ENCODE measurements at places on chromosomes 5 and 9. TPM values are rescaled to one million over a fixed set of nuclear protein-coding genes. Genes with fewer than 3 reads are reported as not detected.

Gene C9orf50
- not detected for total RNA-seq

Gene PSAT1
- 98.9 TPM for total RNA-seq

Gene QRFP
- not detected for total RNA-seq

Gene DRD1
- total RNA-seq, result 0.18 TPM

Gene AKNA
- total RNA-seq, result 2.8 TPM

Gene TMEM252
- not detected for total RNA-seq

Gene ALG2
- 33.9 TPM for total RNA-seq

Gene SCGB3A1
- total RNA-seq, result not detected

- DNase-seq, result no peak
These were observed 151.9 kb downstream of the INSYN2B start for GRCh38 chr5:169828385-169828784.

DNA sequence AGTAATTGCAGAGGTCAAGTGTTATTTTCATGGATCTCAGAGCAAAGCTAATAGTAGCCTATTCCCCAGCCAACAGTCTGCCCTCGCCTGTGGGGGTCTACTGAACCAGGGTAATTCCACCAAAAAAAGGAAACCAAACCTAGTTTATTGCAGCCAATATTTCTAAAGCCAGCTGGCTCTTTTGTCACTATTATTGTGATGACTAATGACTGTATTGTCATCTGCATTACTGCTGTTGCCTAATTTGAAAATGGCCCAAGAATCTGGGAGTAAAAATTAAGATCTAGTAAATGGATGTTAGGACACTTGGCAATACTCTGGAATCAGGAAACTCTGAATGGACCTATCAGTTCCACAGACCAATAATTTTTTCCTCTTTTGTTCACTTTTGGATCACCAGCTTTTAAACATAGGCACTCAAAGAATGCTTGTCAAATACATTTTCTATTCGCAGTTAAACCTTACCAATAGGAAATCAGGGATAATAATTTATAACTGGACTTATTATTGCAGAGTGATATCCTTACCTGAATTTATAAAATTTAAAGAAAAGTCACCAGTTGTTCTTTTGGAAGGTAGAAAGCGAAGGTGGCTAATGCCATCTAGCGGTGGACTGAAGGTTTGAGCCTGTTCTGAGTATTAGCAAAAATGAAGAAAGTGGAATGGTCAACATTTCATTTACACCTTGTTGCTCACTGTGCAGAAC lies 69.2 kb downstream of the SYK start:
- peak; percentile 44 for DNase-seq

GRCh38 chr5:144275329-144275728 lies 104.7 kb downstream of the KCTD16 start:
- no peak for DNase-seq

GRCh38 chr5:54671111-54671531 lies 153.6 kb downstream of the SNX18 start:
- DNase-seq, result peak; percentile 36

DNA sequence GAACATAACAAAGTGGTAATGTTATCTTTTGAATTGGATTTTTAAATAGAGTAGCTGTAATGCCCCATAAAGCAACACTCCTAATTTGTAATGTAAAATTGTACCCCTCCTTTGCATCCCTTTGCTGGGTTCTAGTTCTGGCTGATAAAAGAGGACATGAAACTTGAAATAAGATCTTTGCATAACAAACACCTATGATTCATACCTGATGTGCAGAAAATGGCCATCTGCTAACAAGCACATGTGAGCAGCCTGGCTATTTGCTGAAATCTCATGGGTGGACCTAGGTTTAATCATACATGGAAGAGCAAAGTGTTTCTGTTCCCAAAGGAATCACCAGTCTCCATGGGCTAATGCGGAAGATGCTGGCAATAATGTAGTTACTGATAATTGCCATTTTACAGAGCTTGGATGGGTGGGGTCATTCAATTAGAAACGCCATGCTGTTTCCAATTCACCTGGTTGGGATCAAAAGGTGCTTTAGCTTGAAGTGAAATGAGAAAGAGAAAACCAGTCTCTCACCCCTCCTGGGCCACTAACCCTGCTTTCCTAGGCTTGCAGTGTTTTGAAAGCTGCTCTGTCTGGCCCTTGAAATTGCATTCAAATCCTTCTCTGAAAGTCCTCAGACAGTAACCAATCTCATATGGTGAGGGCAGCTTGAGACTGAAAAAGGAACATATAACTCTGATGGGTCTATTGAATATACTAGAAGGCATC lies 585.1 kb downstream of the TLE4 start:
- peak; percentile 15 for DNase-seq

DNA sequence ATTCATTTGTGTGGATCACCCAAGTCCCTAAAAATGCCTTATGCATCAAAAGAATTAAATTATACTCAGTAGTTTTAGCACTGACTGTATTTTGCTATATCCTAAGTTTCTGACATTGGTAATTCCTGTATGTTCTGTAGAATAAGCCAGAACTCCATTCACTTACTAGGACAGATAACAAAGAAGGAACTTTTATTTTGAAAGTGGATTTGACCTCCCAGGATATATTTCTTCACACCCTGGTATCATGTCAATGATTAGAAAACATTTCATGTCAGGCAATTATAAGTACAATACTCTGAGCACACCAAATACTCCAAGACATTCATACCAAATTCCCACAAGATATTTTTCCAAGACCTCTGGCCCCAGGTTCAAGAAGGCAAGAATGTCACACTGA lies 28.7 kb upstream of the MYOT start:
- DNase-seq, result no peak

DNA sequence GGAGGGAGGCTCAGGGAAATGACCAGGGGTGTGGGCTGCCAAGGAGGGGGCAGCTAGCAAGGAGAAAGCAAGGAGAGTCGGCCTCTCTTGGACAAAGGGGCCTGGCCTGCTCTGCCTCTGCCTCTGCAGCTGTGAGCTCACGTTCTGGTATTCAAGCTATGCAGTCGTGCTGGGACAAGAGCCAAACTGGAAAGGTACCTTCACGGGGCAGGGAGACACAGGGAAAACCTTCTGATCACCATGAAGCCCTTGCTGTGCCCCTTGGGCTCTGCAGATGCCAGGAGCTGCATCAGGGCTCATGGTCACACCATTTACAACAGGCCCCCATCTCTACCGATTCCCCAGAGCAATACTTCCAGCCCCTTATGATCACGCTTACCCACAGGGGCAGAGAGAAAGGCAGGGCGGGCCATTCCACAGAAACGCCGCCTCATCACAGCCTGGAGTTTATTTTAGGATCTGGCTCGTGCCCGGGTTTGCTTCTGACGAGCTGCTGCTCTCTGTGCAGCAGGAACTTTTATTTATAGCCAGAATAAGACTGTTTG lies 63.2 kb downstream of the PRRT1B start:
- DNase-seq, result peak; percentile 87

- peak; percentile 36 for DNase-seq
These were observed 576 bp downstream of the KIAA1958 start for GRCh38 chr9:112487008-112487798.

GRCh38 chr5:56415356-56415765 lies 182.2 kb upstream of the ANKRD55 start:
- peak; percentile 91 for DNase-seq

- no peak for DNase-seq
These were observed 63.6 kb upstream of the BOD1 start for GRCh38 chr5:173679909-173680630.

Data from IMR-90 (cell line).